ENCODE measurements at places on chromosomes 13 and 19.

- DNase-seq = no peak
Observed at GRCh38 chr13:100751826-100752225, 77.2 kb upstream of the TMTC4 start.

DNA sequence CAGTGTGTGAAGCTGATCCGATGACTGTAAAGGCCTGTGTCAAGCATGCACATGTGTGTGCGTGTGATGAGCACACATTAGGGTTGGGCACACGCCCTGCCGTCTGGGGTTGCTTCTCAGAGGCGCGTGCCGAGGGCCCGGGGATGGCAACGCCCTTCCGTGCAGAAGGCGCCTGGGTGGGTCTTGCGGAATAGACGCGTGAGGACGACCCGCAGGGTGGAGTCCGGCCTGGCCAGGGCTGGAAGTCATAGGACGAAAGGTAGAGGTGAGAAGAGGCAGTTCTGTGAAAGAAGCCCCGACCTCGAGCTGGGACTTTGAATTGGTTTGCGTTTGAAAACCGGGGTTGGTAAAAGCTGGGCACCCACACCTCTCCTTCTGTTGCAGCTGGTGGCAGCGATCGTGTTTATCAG lies 35.7 kb downstream of the TMEM255B start:
- DNase-seq = no peak

DNA sequence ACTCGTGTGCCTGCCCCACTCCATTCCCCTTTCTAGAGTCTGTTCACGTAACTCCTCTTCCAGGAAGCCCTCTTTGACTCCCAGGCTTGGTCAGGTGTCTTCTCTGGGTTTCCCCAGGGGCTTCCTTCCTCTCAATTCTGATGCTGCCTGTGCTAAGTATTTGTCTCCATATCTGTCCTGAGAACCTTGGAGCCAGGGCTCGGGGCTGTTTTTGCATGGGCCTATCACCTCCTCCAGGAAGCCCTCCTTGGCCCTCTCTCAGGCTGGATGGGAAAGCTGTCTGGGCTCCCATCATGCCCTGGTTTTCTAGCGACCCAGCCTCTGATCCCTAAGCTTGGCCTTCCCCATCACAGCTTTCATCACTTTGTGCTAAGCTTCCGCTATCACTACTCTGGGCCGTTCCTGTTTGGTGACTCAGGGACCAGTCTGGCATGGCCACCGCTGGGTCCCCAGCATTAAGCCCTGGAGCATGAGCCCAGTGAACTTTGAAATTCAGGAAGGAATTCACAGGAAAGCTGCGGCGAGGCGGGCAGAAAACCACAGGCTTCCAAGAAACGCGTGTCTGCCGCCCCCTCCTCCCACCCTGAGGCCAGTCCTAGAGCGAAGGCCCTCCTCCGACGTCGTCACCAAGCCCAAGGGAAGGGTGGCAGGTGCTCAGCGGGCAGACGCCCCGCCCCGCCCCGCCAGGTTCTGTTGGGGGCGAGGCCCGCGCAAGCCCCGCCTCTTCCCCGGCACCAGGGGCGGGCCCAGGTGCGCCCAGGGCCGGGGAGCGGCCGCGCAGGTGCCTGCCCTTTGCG lies 486 bp upstream of the SPINT2 start:
- peak; percentile 45 for DNase-seq

- peak; percentile 29 for DNase-seq
Observed at GRCh38 chr13:26219726-26220125, 2.4 kb downstream of the RNF6 start.

DNA sequence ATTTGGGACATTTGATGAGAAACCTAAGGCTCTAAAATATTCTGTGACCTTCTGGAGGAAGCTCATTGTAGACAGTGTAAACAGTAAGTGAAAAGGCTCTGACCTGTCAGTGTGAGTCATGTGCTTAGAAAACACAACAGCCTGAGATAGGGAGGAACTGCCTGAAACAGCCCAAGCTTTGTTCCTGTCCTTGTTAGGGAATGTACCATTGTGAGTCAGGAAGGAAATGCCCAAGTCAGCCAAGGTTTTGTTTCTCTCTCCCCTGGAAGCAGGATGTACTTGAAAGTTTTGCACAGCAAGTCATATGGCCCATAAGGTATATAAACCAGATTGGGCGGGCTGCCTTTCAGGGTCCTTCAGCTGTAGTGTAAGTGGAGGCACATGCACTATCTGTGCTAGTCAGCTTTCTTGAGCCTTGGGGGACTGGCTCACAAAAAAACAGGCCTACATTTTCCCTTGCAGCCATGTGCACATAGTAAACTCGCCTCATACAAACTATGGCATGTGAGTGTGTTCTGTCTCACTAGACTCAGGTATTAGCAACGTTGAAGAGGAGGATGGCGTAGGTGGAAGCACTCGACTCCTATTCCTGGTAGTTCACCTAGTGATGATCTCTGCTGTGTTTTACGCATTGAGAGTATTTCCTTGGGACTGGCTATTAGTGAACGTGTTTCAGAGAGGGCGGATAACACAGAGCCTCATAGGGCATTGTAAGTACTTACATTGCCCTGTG lies 141.2 kb upstream of the KLHL1 start:
- DNase-seq = no peak

DNA sequence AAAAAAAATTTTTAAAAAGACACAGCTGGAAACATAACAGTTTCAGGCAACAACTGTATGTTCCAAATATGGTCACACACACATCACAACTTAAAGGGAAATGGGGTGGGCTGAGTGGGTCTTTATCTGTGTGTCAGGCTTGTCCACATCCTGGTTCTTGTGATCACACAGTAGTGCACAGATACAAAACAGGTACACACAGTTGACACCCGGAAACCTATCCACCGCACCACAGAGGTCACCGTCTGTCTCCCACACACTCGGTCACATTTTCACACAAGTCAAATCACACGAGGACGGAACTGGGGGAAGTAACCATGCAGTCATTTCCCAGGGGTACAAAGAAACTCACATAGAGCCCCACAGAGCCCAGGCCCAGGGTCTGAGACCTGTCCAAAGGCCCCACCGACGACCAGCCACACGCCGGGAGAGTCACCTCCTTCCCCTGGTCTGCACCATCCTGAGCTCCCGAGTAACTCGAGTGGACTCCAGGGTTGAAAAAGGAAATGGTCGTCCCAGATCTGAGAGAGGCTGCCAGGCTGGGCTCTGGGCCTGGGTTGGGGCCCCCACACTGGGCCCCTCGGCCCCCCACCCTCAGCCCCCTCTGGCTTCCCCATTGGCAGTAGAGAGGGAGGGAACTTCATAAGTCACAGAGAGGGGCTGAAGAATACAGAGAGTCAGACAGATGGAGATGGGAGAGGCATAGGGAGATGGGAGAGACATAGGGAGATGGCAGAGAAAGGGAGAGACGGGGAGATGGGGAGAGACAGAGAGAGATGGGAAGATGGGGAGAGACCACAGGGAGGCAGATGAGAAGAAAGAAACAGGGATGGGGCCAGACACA lies 1.3 kb upstream of the PPAN start:
- DNase-seq = no peak

- no peak for DNase-seq
Observed at GRCh38 chr13:98979012-98979660, 1.3 kb upstream of the DOCK9 start.

GRCh38 chr13:93865235-93865634 lies 614.2 kb downstream of the DCT start:
- no peak for DNase-seq

GRCh38 chr19:10701955-10702525 lies 801 bp downstream of the QTRT1 start:
- no peak for DNase-seq
